ENCODE measurements at places on chromosomes 12 and 14.

DNA sequence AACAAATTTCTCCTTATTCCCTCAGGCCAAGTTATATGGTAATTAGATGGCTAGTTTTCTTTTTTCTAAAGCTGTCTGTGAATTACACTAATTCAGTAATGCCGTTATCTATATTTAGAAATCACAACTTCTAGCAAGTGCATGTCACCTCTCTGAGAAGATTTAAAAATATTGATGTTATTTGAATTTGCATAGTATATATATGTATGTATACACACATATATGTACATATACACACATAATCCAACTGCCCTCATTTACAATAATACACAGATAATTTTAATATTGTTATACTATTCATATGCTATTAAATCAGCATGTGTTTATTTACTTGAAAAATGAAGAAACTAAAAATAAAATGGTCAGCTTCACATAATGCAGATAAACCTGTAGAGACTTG lies 563.9 kb downstream of the SLC16A7 start:
- no peak for DNase-seq

DNA sequence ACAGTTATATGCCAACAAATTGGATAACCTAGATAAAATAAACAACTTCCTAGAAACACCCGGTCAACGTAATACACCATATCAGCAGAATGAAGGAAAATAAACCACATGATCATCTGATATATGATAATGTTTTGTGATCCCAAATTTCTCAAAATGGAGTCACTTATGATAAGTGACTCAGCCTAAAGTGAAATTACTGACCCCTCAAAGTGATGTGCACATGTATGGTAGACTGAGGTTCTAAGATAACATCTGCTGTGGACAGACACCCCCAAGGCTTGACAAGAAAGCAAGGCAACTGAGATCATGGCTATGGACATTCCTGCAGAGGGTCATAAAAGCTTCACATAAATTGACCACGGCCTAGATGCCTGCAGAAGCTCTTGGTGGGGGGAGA lies 105.1 kb upstream of the DCN start:
- DNase-seq, result no peak

DNA sequence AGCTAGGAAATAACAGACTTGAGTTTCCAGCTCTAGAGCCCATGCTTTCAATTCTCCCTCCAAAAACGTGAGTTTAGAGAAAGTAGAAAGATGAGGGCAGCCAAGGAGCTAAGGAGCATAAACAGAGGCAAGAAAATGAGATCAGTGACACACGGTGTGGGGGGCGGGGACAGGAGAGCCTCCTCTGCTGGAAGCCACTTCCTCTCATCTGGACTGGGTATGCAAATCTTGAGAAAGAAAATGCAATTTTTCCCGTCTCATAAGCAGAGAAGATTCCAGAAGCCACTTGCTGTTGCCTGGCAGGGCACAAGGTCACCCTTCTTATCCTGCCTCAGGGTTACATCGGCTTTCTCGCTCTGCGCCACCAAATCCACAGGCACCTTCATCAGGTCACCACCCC lies 6.0 kb downstream of the OR10P1 start:
- no peak for DNase-seq

DNA sequence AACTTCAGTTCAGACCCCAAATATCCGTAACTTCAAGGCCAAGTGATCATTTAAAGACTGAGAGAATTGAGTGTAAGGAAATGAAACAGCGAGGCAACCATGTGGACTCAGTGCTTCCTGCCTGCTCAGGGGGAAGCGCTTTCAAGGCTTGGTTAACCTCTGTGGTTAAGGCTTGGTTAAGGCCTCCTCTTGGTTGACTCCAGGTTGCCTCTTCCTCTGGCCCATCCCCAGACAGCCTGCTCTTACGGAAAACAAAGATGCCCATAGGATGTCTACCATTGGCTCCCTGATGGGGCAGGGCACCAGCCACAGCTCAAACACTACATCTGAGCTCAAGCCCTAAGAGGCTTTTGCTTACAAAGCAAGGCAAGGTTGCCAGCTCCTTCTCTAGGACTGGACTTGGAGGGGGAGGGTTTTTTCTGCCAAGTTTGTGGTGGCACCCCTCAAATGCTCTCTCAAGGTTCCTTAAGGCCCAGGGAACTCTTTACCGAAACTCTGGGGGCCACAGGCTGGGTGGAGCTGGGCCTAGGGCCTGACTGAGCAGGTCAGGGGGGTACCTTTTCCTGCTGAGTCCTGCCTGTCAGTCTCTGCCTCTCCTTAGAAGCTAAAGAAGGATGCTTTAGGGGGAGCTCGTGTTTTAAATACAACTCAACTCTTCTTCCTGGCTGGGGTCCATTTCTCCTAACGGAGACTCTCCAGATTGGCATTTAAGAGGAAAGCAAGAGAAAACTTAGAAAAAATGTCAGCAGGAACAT lies 13.7 kb downstream of the COL2A1 start:
- no peak for DNase-seq

Data from left colon (tissue), 2 donors.